Activated T-helper 1 cell treated with anti-CD3 and anti-CD28 coated beads, Interleukin-12 subunit alpha, Interleukin-12 subunit beta, Interleukin-2, Interleukin-4 antibody, amounts not matched to agents 30 ng/mL and 10 ng/mL and 1 ng/mL, durations not matched to agents 14 hours and 24 hours and 36 hours (primary cell): ENCODE measurements at places on chromosomes 12 and 14. TPM values are rescaled to one million over a fixed set of nuclear protein-coding genes. Genes with fewer than 3 reads are reported as not detected.

DNA sequence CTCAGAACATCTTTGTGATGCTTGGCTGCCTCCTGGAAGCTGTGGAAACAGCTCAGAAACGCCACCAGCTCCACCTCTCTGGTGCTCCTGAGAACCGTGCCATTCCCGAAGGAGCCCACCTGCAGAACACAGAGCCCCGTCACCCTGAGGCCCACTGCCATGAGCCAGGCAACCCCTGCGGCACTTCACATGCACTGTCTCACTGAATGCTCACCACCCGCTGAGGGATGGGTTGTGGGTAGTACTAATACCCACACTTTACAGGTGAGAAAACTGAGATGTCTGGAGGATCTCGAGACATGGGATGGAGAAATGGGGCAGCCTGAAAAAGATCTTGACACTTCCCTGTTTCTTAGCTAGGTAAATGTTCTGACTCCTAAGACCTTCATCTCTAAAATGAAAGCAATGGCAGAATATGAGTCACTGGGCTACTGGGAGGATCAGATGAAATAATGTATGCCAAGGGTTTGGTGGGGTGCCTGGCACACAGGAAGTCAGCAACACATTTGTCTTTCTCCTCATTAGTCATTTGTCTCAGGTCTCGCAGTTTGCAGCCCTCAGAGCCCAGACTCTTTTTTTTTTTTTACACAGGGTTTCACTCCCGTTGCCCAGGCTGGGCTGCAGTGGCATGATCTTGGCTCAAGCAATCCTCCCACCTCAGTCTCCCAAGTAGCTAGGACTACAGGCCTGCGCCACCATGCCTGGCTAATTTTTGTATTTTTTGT lies 5.3 kb downstream of the OASL start:
- peak; percentile 35 for DNase-seq

- DNase-seq = no peak
Measured at GRCh38 chr12:106315523-106315922, 13.0 kb downstream of the TCP11L2 start.

GRCh38 chr12:132497514-132498405 lies 7.8 kb downstream of the FBRSL1 start:
- no peak for DNase-seq

DNA sequence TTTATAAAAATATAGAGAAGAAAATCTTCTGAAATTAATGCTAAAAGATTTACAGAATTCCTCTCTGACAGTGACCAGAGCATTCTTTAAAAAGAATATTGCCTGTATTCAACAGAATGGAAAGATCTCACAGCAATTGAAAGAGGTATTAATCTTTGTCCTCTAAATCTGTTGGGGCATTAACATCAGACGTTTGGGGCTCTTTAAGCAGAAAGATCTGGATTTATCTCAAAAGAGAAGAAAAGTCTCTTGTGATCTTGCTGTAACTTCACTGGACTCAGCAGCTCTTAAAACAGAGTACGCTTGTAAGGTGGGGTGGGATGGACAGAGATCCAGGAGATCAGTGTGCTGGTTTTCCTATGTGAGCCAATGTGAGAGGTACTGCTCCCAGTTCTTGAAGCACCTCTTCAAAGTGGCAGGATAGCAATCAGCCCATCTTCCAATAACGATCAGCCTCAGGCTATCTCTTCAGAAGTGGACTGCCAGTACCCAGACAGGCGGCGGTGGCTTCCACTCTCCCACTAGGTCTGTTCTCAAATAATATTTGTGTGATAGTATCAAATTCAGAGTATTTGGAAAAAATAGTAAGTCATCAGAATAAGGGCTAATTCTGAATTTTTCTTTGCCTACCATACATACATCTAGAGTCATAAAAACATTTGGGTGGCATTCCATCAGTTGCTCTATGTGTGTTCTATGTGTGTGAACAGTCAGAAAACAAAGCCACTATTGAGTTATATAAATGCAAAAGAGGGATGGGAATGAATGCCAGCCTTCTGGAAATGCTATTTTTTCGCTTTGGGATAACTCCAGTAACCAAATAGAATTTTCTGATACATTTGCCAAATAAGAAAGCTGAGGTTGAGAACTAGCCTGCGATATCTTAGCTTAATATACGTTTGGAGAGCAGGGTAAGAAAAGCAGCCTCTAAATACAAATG lies 237.4 kb upstream of the RGS6 start:
- DNase-seq = no peak

DNA sequence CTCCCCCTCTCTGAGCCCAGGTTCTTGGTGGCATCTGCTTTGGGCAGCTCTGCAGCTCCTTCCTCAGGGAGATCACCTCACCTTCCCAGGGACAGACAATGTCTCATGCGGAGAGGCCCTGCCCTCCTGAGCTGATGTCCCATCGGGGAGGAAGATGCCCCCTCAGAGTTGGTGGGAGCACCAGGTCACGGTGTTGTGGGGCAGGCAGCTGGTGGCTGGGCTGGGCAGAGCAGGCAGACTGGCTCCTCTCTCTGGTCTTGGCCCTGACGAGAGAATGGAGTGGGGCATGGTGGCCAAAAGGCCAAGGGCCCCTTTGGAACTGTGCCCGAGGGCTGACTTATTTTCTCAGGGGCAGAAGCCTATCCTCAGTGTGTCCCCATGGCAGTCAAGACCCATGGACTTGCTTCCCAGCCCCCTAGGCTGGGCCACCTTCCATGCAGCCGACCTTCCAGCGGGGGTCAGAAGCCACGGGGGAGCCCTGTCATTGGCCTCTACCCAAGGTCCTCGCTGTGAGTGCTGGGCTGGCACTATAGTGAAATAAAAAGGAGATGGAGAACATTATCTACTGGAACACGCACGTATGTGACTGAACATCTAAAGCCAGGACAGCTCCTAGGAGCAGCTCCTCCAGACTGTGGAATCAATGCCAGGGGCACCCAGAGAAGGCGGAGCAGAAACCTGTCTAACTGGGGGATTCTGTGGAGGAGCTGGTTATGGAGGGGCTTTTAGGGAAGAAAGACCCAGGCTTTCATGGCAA lies 21.9 kb downstream of the PPP2R5C start:
- DNase-seq = no peak

The DCN gene
- not detected in 2 replicates for total RNA-seq

The GNS gene
- total RNA-seq = 20.6 and 21.3 TPM in 2 replicates

The SCN8A gene
- total RNA-seq = 0.15 and 0.26 TPM in 2 replicates

The PITPNM2 gene
- total RNA-seq = 22.3 and 25.5 TPM in 2 replicates

The FSCB gene
- not detected in 2 replicates for total RNA-seq

The C12orf50 gene
- total RNA-seq = 0.07 TPM in 1 of 2 replicates, not detected in the other

The RAB35 gene
- 89.2 and 94.2 TPM in 2 replicates for total RNA-seq
